Osteoblast (primary cell): ENCODE measurements at places on chromosomes 2 and 18. TPM values are rescaled to one million over a fixed set of nuclear protein-coding genes. Genes with fewer than 3 reads are reported as not detected.

DNA sequence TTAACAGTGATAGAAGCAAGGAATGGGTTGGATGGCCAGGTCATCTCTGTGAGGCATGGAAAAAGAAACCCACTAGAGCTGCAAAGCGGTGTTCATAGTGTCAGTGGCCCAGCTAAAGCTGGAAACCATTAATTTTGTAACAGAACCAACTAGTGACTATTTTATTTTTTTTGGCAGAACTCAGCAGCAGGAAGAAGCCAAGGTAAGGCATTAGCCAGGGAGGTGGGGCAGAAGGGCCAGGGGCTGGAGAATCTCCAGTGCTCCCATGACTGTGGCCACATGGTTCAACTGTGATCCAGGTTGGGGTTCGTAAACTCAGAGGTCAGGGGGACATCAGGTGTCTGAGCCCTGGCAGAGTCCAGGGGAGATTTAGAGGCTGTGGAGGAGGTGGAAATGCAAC is 25.9 kb upstream of the YES1 start:
- DNase-seq = no peak

DNA sequence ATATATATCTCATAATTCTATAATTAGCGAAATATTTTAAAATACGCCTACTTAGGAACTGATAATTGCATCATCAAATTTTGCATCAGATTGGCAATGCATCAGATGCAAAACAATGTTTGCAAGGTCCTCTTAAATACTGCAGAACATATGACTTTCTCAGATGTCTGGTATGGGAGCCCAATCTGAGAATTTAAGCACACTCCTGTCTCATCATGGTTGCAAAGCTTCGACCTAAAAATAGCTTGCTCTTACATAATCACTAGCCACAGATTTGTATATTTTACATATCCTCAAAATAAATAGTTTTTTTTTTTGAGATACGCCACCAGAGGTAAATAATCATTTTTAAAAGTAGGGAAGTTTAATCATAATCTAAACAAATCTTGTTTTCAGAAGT is 123.2 kb downstream of the CABYR start:
- no peak for DNase-seq

GRCh38 chr2:136107051-136108033 is 10.6 kb downstream of the CXCR4 start:
- no peak for DNase-seq

SLC14A1 gene
- 128 and 136 TPM in 2 replicates for total RNA-seq

MYOM1 gene
- 1.5 and 1.8 TPM in 2 replicates for total RNA-seq

NIFK gene
- 38.6 and 42.7 TPM in 2 replicates for total RNA-seq

- DNase-seq = no peak
Measured at GRCh38 chr2:60880643-60881046, 729 bp upstream of the REL start.

IL18RAP gene
- total RNA-seq = not detected in 2 replicates

KCNJ3 gene
- not detected in 2 replicates for total RNA-seq

SKOR2 gene
- total RNA-seq = not detected in 2 replicates

DNA sequence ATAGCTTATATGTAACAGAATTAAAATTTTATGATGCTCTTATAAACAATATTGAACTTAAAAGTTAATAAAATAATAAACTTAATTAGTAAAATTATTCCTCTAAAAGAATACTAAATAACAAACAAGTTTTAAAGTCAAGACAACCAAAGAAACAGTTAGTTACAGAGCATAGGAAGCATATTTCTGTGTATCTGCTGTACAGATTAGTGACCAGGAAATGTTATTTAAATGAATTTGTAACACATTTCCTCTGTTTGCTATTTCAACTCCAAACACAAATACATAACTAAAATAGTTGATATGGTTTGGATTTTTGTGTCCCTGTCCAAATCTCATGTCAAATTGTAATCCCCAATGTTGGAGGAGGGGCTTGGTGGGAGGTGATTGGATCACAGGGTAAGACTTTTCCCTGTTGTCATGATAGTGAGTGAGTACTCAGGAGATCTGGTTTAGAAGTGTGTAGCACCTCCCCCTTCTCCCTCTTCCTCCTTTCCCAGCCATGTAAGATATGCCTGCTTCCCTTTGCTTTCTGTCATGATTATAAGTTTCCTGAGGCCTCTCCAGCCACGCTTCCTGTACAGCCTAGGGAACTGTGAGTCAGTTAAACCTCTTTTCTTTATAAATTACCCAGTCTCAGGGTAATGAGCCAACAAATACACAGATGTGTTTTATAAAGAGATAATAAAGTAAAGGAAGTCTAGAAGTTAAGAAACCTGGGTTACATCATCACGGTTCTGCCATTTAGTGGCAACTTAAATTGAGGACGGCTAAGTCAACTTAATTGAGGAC is 51.8 kb downstream of the ROCK2 start:
- DNase-seq = no peak

HNRNPA3 gene
- total RNA-seq = 19.7 and 21.4 TPM in 2 replicates
